Liver (tissue), 10 donors: ENCODE measurements at places on chromosomes 6 and 20. TPM values are rescaled to one million over a fixed set of nuclear protein-coding genes. Genes with fewer than 3 reads are reported as not detected.

KCNK15 gene
- polyA plus RNA-seq = 0.08 TPM

NRSN1 gene
- polyA plus RNA-seq = not detected

NRN1 gene
- 1.5 TPM for polyA plus RNA-seq

SYNGAP1 gene
- polyA plus RNA-seq = 1.2 TPM

DNA sequence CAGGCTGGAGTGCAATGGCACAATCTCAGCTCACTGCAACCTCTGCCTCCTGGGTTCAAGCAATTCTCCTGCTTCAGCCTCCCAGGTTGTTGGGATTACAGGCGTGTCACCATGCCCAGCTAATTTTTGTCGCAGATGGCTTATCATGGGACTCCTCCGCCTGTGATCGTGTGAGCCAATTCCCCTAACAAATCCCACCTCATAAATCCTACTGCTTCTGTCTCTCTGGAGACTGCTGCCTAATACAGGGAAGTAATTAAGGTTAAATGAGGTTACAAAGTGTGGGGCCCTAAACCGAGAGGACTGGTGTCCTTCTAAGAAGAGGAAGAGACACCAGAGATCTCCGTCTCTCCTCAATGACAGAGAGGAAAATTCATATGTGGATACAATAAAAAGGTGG lies 52.0 kb downstream of the TRPC4AP start:
- DNase-seq = no peak

DNA sequence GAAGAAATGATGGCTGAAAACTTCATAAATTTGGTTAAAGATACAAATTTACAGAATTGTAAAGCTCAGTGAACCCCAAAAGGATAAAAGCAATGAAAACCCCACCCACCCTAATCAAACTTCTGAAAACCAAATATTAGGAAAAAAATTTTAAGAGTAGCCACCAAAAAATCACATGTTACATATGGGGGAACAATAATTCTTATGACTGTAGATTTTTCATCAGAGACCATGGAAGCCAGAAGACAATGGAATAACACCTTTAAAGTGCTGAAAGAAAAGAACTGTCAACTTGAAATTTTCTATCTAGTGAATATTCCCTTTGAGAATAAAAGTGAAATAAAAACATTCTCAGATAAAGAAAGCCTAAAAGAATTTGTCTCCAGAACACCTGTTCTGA lies 24.4 kb downstream of the PROCR start:
- no peak for DNase-seq

GRCh38 chr6:126127659-126128058 lies 141.3 kb downstream of the TRMT11 start:
- no peak for DNase-seq

DNA sequence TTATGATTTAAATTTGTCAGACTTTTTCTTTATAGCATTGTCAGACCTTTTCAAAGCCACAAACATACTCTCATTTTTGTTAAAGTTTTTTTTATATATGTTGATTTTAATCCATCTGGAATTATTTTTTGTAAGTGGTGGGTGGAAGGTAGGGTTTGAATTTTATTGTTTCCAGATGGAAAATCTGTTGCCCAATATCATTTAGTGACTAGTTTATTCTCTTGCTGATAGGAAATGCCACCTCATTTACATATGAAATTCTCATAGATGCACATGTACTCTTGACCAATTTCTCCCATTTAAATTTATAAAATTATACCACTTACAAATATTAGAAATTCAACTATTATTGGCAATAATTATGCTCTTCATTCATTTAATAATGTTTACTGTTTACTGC lies 52.1 kb upstream of the PLCB1 start:
- DNase-seq = no peak

DNA sequence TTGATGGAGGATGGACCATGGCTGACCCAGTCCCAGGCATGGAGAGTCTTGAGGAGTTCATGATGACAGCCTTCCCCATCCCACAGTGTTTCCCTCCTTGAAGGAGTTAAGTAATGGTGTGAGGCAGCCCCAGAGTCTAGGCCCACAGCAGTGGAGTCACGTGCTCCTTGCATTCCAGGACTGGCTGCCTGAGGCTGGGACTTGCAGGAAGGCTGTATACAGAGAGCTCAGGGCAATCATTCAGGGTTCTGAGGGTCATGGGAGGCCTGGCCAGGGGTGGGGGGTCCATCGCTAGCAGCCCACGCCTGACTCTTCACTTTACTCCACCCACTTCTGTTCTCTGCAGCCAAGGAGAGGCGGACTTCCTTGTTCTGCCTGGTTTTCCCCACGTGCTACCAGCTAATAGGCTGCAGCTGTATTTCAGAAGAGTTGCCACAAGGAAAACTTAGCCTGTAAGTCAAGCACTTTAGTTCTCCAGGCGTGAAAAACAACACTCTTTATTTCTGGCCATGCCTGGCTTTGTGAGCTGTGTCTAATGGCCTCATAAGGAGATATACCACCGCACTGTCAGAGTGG lies 272.5 kb downstream of the DHX35 start:
- no peak for DNase-seq
